ENCODE measurements at places on chromosomes 2 and 18.

DNA sequence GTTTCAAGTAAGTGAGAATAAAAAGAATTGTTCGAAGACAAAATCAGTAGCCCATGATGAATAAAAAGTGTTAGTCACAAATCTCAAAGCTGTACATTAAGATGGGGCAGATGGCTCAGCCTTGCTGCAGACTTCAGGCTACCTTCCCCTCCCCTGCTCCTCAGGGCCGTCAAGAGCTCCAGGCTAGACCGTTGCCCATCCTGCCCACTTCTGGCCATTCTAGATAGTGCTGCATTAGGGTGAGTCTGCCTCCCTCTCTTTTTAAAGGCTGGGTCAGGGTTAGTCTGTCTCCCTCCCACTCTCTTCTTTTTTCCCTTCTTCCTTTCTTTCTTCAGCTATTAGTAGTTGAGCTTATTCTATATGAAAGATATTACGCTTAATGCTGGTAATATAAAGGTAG, 86.0 kb downstream of the MAPRE2 start:
- DNase-seq: no peak

DNA sequence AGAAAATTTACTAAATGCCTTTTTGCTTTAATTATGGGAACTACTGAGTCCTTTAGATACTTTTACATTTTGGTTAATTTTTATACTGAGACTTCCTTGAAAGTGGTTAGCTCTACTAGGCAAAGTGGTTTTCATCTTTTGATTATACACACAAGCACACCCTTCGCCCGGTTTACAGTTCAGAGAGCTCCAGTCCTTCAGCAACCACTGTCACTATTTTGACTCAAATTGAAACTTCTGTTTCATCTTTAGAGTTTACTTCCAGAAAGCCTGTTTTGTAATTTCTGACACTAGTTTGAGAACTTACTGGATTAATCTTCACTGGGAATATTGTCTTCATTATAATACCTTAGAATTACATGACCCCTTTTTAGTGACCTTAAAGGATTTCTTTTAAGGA, 140.3 kb upstream of the FOSL2 start:
- no peak for DNase-seq

- DNase-seq: no peak
These were observed 73.1 kb downstream of the TGOLN2 start for GRCh38 chr2:85254540-85255300.

GRCh38 chr2:241507430-241508239, 749 bp downstream of the STK25 start:
- peak; percentile 55 for DNase-seq

DNA sequence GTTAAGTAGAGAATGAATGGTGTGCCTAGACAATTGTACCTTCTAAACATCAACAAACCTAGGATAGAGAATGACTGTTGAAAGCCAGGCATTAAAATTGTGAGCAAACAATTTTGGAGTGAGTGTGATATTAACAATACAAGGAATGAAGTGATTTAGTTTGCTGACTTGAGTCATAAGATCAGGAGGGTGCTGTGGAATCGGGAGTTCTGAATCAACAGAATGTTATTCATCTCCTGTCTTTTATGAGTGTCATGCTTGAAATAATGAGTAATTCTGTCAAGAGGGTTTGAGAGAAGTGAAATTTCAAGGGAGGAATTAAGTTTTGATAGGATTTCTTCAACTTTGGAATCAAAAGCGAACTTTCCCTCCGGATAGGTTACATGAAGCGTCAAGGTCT, 214.4 kb upstream of the DSEL start:
- peak; percentile 92 for DNase-seq

DNA sequence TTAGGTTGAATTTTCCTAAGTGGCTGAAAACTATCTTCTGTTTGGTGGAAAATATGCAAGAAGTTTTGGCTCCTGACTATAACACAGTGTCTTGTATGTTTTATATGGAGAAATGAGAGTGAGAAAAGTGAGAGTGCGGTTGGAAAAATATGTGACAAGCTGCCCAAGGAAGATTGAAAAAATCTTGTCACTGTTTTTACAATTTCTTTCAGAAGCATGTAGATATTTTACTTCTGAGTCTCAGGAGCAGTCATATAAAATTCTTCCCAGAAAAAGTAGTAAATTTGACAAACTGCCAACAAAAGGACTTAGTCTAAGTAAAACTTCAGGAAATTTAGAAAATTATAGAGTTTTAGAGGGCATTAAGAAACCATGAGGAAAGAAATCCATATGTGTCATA, 19.4 kb upstream of the RMND5A start:
- DNase-seq: peak; percentile 15

DNA sequence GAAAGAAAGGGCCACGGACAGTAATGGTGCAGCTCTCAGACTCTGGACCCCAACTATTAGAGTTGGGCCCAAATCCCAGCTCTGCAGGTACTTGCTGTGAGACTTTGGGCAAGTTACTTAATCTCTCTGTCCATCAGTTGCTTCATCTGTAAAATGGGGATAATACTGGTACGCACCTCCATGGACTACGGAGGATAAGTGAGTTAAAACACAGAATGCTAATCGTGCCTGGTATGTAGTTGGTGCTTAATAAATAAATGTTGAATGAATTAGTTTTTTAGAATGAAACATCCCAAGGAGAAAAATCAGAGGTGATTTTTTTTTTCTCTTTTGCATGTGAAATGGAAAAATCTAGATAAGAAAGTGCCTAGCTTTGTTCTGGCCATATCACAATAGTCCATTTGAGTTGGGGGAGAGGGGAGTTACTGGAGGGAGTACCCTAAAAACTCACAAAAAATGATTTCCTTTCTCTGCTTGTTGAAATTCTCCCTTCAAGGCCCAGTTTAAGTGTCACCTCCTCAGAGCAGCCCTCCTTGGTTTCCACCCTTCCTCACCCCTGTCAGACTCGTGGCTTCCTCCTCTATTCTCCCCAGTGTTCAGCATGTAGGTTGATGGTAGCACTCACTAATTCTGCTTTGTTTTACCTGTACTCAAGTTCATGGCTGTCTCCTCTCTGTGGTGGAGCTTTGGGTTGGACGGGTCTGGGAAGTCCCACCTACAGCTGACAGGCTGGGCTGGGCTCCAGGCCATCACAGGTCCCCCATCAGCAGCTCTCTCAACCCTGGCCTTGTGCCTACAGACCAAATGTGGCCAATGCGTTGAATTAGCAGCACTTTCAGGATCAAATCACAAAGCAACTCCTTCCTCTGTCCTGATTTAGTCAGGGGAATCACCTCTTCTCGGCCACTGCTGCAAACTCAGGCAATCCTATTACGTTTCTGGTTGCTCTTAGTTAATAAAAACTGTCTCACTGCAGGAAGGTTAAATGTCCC, 92.8 kb upstream of the TAF1B start:
- no peak for DNase-seq

DNA sequence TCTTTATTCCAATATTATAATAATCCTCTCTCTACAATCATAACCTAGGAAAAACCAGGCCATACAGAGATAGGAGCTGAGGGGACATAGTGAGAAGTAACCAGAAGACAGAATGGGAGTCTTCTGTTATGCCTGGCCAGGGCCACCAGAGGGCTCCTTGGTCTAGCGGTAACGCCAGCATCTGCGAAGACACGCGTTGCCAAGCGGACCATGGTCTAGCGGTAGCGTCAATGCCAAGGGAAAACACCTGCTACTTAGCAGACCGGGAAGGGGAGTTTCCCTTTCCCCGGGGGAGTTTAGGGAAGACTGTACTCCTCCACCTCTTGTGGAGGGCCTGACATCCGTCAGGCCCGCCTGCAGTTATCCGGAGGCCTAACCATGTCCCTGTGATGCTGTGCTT, 36.6 kb downstream of the ARL6IP6 start:
- DNase-seq: no peak

GRCh38 chr18:78113940-78114251, 864.2 kb downstream of the GALR1 start:
- no peak for DNase-seq

- no peak for DNase-seq
These were observed 22.1 kb downstream of the MROH2A start for GRCh38 chr2:233800208-233800607.

- no peak for DNase-seq
These were observed 683.3 kb upstream of the KLHL29 start for GRCh38 chr2:22701561-22702160.

GRCh38 chr2:207235621-207236020, 69.9 kb upstream of the KLF7 start:
- no peak for DNase-seq

- no peak for DNase-seq
These were observed 8.2 kb upstream of the CHRNA1 start for GRCh38 chr2:174772472-174772801.

DNA sequence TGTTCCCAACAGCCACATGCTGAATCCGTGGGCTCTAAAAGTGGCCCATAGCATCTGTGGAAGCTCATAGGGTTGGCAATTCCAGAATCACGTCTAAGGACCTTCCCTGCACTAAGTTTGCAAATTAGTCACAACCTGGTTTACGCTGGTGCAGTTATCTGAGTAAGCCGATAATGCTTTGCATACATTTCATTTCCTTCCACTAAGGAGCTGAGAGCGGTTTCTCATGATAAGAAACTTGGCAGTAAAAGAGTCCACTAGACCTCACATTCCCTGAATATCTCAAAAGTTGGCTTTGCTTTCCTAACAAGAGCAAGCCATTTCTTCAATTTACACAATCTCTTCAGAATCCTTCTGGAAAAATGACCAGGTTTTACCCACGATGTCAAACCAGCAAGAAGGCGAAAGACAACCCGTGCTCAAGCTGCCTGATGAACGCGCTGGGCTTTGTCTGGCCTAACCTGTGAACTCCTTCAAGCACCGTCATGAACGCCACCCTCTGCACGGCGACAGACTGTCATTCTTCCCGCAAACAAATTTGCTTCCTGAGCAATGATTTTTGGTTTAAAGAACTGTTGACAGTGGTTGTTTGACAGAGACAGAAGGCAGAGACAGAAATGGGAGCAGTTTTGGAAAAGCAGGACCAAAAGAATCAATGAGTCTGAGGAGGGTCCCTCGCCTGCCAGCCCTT, 73.0 kb upstream of the COPS8 start:
- no peak for DNase-seq

- no peak for DNase-seq
These were observed 339.8 kb upstream of the CDH7 start for GRCh38 chr18:65411061-65411460.

GRCh38 chr2:188345020-188345419, 53.3 kb downstream of the GULP1 start:
- no peak for DNase-seq

- peak; percentile 76 for DNase-seq
These were observed 85.8 kb downstream of the TCF4 start for GRCh38 chr18:55501982-55502710.

DNA sequence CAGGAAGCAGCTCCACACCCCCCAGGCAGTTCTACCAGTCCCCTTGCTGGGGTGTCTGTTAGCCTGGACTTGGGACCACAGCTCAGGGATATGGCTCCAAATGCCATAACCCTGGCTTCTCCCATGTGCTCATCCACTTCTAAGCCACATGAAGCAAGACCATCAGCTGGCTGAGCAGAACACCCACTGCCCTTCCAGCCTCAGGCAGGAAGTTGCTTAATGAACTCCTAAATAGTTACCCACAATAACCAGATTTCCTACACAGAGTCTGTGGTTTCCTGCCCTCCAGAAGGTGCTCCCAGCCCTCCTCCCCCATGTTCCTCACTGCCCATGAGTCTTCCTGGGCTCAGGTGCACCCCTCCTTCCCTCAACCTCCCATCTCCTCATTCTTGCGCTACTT, 98.3 kb upstream of the EPC2 start:
- peak; percentile 43 for DNase-seq

- DNase-seq: peak; percentile 29
These were observed 51.5 kb downstream of the DNAJC10 start for GRCh38 chr2:182767578-182767977.

DNA sequence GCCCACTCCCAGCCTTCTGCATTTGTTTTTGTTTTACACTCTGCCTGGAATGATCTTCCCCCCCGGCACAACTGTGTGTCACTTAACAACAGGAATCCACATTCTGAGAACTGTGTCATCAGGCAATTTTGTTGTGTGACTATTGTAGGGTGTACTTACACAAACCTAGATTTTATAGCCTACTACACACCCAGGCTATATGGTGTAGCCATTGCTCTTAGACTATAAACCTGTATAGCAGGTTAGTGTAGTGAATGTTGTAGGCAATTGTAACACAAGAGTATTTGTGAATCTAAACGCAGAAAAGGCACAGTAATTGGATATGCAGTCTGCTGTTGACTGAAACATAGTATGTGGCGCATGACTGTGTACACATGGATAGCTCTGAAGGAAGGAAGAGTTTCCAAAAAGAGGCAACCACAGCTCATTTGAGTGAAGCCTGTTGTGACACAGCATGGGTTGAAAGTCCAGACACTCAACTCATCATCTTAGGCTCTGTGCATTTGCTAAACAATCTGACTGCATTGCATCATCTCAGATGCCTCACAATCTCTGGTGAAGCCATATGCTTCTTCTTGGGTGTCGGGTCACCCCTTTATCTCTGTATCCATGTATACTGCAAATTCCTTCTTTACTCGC, 506.6 kb upstream of the SPHKAP start:
- no peak for DNase-seq

GRCh38 chr2:105376010-105376409, 22.8 kb downstream of the FHL2 start:
- DNase-seq: no peak

- peak; percentile 96 for DNase-seq
These were observed 141.6 kb upstream of the RIOK3 start for GRCh38 chr18:23311351-23312121.

GRCh38 chr2:198471291-198471690, 666.9 kb downstream of the PLCL1 start:
- no peak for DNase-seq

DNA sequence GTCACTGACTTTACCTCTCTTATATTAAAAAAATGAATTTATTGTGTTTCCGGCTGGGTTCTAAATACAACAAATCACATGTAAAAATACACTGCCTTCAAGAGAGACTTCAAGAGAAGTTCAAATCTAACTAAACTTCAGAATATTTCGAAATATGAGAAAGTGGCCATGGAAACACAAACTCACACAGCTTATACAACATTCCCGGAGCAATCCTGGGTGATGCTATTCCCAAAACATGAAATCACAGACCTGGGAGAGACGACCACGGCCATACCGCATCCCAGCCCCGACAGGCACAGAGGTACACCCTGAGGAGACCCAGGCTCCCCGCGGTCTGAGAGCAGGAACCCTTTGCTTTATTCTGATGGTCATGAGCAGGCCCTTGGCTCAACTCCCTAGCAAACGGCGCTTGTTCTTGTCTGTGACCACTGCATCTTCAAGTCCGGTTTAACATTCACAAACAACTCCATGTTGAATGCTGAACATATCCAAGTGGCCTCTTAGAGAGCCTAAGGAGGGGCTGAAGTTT, 185.4 kb upstream of the REV1 start:
- no peak for DNase-seq

DNA sequence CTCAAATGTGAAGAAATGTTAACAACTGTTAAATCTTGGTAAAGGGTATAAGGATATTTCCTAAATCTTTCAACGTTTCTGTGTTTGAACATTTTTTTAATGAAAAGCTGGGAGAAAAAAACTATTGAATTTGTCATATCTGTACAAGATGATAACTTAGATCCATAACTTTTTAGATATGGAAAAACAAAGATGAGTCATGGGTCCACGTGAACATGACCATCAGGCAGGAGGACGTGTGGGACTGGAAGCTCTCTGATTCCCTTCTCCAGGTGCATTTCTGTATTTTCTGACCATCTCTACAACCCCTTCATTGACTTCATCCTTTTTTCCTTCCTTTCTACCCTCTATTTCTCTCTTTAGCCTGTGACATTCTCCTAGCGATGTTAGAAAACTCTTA, 141.6 kb downstream of the DHRS9 start:
- no peak for DNase-seq
